Stimulated activated CD8-positive, alpha-beta memory T cell treated with anti-CD3 and anti-CD28 coated beads, Interleukin-2, amount 100 ng/mL, for 48 hours (primary cell): ENCODE measurements at places on chromosomes 16 and 17.

GRCh38 chr17:72969293-72969906 lies 123.1 kb downstream of the SLC39A11 start:
- DNase-seq = no peak

DNA sequence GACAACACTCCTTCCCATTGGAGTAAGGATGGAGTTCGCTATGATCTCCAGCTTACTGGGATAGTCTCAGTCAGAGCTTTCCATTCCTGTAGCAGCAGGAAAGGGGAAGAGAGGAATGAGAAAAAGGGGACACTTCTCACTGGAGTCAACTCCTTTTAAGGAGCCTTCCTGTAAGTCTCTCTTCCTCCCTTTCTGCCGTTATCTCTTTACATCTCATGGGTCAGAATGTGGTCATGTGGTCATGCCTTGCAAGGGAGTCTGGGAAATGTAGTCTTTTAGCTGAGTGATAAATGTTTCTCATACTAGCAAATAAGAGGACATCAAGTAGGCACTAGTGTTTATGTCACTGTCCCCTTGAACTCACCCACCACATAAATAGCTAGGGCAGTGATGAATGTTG lies 227.3 kb downstream of the HAPSTR1 start:
- DNase-seq = no peak

- no peak for DNase-seq
These were observed 21.3 kb downstream of the HS3ST3B1 start for GRCh38 chr17:14321980-14322776.

GRCh38 chr17:75086496-75087181 lies 1.1 kb upstream of the SLC16A5 start:
- DNase-seq = no peak

DNA sequence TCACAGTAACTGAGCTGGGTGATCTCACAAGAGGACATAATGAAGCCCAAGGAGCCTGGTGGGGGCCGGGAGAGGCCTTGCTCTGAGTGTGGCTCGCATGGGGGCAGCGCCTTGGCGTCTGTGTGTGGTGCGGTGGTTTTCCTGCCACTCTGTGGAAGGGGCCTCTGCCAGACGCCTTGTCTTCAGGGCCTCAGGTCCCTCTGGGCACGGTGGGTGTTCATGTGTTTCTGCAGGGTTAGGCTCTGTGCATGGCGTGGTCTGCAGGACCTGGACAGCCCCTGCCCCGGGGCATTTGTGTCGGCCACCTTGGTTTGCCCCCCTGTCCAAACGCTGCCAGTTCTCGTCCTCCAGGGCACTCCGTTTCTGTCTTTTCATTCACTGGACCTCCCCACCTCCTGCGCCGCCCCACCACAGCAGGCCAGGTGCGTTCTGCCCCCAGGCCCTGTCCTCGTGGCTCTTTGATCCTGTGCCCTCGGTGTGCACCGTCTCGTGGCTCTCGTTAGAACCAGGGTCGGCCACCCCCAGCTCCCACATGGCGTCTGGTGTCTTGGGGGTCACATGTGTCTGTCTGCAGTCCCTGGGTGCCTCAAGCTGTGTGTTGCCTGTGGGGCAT lies 43.7 kb upstream of the ZNF750 start:
- no peak for DNase-seq

GRCh38 chr16:52932321-52932720 lies 120.4 kb downstream of the CHD9NB start:
- DNase-seq = no peak

- no peak for DNase-seq
These were observed 125.3 kb downstream of the RBFOX3 start for GRCh38 chr17:79485419-79485985.

- DNase-seq = no peak
These were observed 157.1 kb upstream of the WSCD1 start for GRCh38 chr17:5913032-5913531.

DNA sequence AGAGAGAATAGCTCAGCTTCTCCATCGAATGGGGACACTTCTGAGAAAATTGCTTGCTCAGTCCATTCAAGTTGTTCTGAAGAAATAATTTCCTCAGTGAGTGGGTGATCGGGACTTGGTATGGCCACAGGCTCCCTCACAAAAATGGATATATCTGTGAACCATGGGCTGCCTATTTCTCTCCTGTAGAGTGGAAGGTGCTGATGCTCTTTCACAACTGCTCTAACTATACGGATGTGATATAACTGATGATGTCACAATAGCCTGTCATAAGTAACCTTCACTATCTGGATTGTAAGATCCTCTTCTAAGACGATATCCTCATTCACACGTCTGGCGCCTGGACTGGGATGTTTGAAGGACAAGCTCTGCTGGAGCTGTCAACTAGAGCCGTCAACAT lies 4.7 kb upstream of the CCL18 start:
- DNase-seq = no peak

DNA sequence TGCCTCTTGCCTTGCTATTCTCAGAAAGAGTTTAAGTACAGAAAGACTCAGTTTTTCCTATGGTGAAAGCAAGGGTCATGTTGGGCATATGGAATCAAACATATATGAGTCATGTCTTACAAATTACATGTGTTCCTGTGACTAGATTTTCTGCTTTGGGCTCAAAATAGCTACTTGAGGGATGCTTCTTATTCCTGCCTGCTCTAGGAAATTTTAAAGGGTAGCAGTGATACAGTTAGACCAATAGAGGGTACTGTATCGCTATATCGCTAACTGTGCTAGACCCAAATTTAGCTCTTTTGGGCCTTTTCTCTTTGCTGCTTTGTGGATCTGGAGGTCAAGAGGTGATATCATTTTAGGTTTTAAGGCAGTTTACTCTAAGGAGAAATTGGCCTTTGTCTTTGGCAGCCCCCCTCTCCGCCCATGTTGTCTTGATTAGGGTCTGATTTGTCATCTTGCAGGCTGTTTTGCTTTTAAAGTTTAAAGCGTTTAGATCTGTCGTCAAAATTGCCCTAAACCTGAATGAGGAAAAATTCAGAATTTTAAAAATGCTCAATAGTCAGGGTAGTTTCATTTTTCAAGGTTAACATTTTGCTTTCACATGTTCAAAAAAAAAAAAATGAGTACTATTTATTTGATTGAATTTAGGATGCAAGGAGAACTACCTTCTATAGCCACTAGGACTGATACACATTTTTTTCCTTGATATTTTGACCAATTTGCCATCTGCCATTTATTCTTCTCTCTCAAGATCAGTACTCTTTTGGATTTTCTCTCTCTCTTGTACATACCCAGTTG lies 8.8 kb downstream of the NFATC3 start:
- DNase-seq = no peak

DNA sequence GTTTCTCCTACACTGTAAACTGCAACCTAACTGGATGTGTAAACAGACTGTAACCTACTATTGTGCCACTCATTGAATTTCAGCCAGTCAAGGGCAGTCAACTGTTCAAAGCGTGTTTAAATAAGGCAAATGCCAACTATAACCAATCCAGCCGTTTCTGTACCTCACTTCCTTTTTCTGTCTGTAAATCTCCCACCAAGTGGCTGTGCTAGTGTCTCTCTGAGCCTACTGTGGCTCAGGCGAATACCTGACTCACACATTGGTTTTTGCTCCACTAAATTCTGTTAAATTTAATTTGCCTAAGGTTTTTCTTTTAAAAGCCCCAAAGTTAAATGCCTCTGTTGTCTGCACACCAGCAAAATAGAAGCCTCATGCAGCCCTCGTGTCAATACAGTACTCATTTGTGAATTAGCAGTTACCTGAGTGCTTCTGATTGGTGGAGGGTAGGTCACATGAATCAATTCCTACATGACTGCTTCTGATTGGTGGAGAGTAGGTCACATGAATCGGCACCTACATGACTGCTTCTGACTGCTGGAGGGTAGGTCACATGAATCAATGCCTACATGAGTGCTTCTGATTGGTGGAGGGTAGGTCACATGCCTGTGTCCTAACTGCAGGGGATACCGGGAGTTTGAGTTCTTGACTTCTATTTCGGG lies 31.1 kb upstream of the CCR7 start:
- DNase-seq = no peak

DNA sequence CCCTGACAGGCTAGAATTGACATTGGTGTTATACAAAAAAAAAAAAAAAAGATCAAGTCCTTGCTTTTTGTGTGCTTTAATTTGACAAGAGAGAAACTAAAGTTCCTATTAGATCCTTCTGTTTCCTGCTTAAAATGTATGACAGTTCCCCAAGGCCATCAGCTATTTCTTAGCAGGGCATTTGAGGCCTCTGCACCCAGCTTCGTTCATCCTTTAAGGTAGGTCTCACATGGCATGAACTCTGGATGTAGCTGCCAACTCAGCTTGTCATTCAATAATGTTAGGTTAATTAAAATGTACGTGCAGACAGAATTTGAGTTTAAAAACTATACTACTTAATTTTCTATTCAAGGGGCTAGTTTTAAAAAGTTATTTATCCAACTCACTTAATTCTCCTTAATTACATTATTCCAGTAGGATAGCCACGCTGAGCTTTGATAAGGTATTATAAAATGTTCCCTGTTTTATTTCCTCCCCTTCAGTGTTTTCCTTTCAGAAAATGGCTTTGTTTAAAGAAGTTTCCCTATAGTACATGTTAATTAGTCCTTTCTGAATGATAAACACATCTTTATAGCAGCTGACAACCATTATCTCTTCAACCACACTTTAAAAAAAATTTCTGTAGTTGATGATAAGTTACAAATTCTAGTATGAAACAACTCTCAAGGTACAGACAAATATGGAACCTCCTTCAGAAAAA lies 1.2 kb upstream of the RFFL start:
- DNase-seq = no peak

- no peak for DNase-seq
These were observed 157.6 kb downstream of the XYLT1 start for GRCh38 chr16:17313085-17313611.

DNA sequence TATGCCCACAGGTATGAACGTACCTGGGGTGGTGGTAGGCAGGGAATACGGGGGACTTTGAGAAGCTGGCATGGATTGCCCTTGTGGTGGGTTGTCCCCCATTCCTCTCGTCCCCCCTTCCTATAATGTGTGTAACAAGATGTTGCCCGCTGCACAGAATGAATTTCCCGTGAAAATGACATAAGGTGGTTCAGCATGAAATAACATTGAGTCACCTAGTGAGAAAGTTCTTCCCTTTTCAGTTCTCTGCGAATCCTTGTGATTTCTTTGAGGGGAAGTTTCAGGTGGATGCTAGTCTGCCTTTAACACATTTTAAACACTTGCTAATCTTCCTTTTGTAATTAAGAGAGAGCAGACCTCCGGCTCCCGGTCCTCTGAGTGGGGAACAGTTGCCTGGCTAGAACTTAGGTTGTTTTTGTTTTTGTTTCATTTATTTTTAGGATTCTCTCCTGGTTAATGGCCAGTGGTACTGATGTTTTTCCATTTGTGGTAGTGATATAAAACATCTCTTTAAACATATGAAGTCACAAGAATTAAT lies 58.9 kb downstream of the RAP1GAP2 start:
- no peak for DNase-seq

- no peak for DNase-seq
These were observed 12.7 kb upstream of the RCVRN start for GRCh38 chr17:9917801-9918200.

DNA sequence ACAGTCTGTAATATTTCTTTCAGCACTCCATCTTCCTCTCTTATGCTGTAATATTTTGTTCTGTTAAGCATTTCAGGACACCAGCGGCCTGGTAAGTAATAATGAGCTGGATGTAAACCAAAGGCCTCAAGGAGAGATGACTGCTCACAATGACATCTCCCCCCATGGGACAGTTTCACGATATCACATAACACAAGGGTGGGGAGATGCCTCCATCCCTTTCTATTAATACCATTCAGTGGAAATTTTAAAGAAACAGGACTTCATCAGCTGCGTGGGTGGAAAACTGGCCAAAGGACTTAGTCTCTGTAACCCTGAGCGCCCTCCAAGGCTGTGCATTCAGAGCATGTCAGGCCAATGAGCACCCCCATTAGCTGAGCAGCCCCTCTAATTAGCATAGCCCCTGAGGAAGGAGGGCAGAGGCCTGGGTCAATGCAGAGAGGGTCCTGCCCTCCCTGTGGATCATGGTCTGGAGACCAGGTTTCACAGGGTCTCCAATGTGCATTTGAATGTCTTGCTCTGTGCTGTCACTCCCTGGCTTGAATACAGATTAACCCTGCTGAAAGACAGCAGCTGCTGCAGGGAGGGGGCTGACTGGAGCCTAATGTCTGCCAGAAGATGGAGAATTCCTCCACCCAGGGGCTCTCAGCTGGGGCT lies 156.4 kb downstream of the HS3ST2 start:
- no peak for DNase-seq

- peak; percentile 38 for DNase-seq
These were observed 2.2 kb upstream of the CHD3 start for GRCh38 chr17:7886227-7887037.
